GM23248 (cell line): ENCODE measurements at places on chromosomes 11 and 22.

DNA sequence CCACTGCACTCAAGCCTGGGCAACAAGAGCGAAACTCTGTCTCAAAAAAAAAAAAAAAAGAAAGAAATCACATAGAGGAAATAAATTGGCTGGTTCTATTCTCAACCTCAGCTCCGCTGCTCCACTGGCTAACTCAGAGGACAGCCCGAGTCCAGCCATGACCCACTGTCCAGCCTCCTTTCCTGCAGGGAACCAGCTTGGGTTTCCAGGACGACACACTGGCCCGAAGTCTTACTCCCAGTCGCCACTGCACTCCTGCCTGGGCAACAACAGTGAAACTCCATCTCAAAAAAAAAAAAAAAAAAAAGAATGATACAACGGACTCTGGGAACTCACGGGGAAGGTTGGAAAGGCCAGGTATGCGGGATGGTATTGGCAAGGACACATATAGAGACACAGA, 31.5 kb downstream of the APOL3 start:
- no peak for DNase-seq

GRCh38 chr11:18802381-18803257, 11.0 kb upstream of the PTPN5 start:
- DNase-seq: peak; percentile 80

DNA sequence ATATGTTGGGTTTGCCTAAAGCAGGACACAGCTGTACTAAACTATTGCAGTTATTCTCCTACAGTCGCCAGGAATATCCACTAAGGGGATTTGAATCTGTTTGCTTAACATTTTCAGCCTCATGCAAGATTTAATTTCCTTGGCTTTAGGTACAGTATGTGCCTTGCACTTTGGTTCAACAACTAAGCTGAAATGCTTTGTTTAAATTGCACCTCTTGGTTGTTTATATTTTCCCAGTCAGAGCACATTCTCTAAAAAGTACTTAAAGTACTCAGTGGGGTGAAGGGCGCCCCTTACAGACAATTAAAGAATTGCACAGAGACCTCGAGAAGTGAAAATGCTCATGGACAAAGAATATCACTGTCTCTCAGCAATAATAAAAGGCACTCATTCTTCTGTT, 107.8 kb upstream of the MTNR1B start:
- DNase-seq: no peak

DNA sequence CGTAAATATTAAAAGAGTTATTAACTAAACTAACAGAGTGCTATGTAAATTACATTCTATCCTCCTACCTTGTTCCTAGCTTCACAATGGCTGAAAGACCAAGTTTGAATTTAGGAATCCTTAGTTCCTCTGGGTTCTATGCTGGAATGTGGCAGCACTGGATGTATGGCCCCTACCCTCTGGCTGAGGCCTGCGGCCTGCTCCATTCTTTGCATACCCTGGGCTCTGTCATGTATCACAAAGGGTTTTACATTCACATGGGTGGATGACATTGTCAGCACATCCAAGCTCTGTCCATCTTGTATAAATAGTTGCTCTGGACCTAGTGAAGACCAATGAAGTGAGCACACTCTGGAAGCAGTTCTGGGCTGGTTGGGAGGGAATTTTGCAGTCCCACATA, 54.5 kb downstream of the AASDHPPT start:
- DNase-seq: no peak

DNA sequence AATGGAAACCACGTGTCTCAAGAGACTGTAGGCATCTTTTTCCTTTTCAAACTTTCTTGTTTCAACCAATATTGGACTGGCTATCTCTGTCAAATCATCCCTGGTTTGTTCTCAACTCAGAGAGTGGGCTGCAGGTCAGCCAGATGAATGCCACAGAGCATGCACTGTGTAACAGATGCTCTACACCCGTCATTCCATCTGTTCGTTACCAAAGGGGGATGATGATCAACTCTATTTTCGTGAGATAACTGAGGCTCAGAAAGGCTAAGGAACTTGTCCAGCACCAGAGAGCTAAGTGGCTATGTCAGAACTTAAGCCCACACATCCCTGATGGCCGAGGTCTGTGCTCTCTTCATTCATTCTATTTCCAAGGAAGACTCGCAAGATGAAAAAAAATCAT, 42.1 kb downstream of the SLC1A2 start:
- DNase-seq: no peak

DNA sequence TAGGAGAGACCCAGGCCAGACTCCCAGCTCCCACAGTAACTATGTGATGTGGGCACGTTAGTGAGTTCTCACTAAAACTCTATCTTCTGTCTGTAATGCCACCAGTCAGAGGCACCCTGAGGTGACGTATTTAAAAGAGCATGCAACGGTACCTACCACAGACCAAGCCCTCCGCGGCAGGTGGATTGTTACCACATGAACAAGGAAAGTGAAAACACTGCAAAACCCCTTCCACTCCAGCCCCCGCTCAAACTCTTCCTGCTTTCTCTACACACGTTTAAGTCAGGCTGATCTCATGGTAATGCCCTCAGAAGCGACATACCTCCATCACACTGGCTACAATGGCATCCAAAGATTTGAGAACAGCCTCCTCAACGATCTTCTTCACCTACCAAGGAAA, 36.7 kb downstream of the SERPIND1 start:
- no peak for DNase-seq

DNA sequence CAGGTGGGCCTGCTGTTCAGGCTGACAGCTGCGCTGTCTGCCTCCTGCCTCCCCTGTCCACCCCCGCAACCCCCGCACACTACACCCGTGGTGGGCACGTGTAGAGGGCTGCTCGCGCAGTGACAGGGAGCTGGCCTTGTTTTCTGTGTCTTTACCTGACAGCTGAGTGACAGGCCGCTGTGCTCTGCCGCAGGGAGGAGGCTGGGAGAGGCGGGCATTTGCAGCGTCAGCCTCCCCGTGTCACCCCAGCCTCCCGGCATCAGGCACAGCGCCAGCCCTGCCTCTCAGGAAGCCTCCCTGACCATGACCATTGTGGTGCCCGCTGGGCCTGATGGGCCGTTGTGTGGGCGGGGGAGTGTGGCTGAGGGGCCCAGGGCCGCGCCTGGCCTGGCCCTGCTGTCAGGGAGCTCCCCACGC, 32.0 kb upstream of the RELT start:
- no peak for DNase-seq

DNA sequence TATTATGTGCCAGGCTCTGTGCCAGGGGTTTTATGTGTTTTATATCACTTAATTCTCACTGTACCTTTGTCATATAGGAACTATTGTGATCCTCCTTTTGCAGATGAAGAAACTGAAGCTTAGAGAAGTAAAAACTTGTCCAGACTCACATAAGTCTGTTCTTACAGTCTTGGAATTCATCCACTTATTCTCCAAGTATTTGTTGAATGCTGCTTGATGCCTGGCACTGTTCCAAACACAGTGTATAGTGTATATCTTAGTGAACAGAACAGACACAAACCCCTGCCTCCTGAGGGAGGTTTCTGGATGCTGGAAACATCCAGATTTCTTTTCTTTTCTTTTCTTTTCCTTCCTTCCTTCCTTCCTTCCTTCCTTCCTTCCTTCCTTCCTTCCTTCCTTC, 29.0 kb upstream of the FGF3 start:
- peak; percentile 14 for DNase-seq

DNA sequence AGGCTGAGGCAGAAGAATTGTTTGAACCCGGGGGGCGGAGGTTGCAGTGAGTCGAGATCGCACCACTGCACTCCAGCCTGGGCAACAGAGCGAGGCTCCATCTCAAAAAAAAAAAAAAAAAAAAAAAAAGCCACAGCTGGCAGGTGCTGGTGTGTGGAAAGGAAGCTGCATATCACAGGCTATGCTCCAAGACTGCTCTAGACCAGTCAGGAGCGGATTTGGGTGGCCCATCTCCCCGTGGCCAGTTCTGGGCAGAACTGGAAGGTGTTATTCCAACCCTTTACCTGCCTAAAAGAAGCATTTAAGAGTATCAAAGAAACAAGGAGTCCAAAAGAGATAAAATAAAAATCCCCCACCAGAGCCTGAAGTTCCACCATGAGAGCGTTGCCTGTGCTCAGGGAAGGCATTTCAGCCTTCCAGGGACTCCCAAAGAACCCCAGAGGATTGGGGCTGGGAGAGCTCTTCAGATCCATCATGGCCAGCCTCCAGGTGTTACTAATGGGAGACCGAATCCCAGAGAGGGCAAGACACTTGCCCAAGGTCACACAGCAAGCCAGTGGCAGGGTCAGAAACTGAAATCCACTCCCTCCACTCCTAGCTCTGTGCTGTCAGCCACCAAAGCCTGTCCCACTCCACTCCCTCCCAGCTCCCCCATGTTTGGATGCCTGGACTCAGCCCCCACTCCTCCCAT, 14.3 kb downstream of the MFNG start:
- no peak for DNase-seq

GRCh38 chr11:130480711-130481140, 32.3 kb downstream of the ADAMTS15 start:
- peak; percentile 55 for DNase-seq

GRCh38 chr11:130847517-130847916, 68.8 kb downstream of the SNX19 start:
- DNase-seq: peak; percentile 95

GRCh38 chr11:18775492-18776292, 15.9 kb downstream of the PTPN5 start:
- peak; percentile 63 for DNase-seq
